Esophagus muscularis mucosa (tissue), 4 donors: ENCODE measurements at places on chromosomes 7 and 10. TPM values are rescaled to one million over a fixed set of nuclear protein-coding genes. Genes with fewer than 3 reads are reported as not detected.

DNA sequence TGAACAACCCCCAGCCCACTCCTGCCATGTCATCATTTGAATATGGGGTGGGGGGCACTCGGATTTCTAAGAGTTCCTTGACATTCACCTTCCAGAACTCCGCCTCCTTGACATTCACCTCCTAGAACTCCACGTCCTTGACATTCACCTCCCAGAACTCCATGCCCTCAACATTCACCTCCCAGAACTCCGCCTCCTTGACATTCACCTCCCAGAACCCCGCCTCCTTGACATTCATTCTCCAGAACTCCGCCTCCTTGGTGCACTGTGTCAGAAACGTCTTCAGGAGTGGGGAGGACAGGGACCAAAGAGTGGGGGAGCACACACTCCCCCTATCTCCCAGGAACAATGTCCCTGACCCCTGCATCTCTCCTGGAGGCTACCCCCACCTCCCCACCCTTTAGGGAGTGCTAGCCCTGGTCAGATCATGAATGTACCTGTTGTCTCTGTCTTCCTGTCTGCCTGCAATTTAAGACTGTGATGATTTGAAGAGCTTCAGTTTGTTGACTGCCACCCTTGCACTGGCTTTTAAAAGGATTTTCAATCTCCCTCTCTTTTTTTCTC lies 110.1 kb downstream of the NPTX2 start:
- DNase-seq = no peak

DNA sequence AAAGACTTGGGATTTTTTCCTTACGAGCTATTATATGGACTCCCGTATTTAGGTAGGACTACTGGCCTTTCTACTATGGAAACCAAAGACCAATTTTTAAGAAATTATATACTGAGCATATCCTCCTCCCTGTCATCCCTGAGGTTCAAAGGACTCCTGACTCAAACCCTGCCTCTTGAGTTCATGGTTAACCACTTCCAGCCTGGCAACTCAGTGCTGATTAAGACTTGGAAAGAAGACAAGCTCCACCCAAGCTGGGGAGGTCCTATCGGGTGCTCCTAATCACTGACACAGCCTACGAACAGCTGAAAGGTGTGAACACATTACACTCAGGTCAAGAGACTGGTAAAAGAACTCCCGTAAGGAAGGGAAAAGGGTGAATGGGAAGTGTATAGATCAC lies 66.8 kb downstream of the LYZL2 start:
- no peak for DNase-seq

GRCh38 chr7:122256046-122256445 lies 48.5 kb downstream of the FEZF1 start:
- DNase-seq = no peak

DNA sequence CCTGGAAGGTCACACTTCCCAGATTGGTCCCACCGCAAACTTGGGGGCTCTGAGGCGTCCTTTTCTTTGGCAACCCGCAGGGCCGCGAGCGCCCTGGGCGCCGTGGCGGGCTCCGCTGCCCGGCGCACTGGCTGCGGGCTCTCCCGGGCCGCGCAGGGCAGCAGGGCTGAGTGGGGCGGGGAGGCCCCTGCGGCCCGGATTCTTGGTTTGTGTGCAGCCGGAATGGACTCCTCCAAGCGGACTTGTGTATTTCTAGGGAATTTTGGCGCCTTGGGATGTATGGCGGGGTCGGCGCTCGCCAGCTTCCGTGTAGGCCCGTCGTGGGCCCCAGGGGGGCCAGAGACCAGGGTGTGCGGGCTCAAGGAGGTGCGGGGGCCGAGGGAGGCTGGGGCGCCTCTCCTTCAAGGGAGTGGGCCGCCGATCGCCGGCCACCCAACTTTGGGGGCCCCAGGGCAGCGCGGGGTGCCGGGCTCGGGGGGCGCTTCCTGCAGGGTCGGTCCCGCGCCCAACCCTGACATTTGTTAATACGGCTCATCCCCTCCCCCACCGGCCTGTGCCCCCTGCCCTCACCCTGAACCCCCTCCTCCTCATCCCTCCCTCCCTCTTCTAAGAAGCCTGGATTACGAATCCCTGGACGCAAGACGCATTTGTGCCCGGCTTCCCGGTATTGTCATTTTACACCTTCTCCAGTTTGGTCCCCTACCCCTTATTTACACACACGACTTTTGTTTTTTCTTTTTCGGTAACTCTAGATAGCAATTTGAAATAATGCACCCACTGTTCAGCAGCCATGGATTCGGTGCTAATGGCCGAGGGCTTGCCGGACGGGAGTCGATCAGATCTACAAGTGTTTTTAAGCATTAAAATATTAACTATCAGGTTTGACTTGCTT lies 2.5 kb downstream of the TCF7L2 start:
- DNase-seq = no peak

GRCh38 chr10:76026905-76027304 lies 595.5 kb downstream of the LRMDA start:
- no peak for DNase-seq

GRCh38 chr7:36620166-36620708 lies 104.1 kb downstream of the AOAH start:
- no peak for DNase-seq

DNA sequence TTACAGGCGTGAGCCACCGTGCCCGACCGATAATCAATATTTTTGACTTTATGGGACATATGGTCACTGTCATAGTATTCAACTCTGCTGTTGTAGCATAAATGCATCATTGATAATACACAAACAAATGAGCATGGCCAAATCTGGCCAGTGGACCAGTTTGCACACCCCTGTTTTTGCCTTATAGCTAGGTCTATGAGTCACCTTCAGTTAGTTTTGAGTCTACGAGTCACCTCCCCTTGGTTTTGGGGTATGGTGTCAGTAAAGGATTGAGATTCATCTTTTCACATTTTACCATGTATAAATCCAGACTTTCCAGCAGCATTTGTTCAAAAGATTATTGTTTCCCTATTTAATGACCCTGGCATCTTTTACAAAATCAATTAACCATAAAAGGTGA lies 362.5 kb upstream of the NRP1 start:
- DNase-seq = no peak

GRCh38 chr7:6234384-6234783 lies 38.0 kb downstream of the CYTH3 start:
- DNase-seq = no peak

- DNase-seq = no peak
These were observed 1.6 kb downstream of the ATOH7 start for GRCh38 chr10:68230268-68230667.

DNA sequence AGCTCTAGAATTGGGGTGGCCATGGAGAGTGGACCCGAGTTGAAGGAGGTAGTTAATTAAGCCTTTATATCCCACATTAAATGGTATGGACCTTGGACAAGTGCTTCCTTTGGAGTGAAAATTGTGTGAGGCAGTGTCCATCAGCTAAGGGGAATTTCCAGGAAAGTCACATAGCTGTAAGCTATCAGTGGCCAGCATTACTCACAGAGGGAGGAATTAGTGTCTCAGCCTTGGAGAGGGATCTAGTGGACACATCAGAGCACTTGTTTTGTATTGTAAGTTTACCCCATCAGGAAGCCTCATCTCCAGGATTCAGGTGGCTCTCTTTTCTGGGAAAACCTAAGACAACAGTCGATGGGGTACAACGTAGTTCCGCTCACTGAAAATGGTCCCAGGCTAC lies 416.7 kb downstream of the TFEC start:
- no peak for DNase-seq

DNA sequence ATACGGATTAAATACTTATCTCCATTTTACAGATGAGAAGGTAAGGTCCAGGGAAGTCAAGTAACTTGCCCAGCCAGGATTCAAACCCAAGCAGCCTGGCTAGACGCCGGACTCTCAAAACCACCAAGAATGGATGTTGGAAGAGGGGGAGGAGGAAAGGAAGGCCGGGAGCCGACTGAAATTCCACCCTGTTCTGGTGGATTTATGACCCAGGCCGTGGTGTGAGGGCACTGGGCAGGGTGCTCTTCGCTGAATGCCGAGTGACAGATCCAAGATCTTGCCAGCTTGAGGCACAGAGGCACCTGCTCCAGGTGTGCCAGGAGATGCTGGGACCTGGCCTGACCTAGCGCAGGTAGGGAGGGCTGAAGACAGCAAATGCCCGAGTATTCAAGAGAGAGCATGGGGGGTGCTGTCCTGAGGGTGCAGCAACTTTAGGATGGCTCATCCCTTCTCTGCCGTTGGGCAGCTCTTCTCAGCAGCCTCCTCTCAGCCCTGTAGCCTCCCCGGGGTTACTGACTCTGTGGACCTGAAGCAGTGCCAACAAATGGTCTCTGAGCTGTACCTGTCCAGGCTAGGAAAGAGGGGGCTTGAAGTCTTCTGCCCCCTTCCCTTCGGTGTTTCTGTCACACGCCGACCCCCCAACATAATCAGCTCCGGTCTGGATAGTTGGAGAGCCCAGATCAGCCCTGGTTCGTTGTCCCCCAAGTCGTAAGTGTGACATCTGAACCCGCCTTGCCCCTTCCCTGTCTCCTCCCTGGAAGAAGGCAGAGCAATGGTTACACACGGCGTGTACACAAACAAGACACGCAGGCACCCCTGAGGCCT lies 713 bp downstream of the LOXL4 start:
- no peak for DNase-seq

- no peak for DNase-seq
These were observed 85.1 kb downstream of the MGMT start for GRCh38 chr10:129552119-129552518.

- DNase-seq = peak; percentile 19
These were observed 239.9 kb upstream of the KCND2 start for GRCh38 chr7:120033114-120033513.

DNA sequence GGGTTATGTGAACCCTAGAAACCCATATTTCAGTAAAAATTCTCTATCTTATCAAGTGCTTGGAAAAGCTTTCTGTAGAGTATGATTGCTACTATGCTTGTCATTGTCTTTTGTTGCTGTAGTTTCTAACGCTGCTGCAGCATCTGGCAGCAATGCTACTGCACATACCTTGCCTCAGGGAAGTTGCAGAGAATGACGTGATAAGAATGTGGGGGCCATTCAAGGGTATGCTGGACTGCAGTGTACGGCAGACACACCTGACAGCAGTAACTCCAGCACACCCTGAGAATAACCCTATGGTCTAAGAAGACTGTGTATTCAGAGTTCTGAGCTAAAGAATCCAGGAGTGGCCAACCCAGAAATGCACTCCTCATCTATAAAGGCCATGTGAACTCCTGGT lies 20.5 kb downstream of the TRIM4 start:
- no peak for DNase-seq

- no peak for DNase-seq
These were observed 247.3 kb upstream of the PITRM1 start for GRCh38 chr10:3419719-3420495.

DNA sequence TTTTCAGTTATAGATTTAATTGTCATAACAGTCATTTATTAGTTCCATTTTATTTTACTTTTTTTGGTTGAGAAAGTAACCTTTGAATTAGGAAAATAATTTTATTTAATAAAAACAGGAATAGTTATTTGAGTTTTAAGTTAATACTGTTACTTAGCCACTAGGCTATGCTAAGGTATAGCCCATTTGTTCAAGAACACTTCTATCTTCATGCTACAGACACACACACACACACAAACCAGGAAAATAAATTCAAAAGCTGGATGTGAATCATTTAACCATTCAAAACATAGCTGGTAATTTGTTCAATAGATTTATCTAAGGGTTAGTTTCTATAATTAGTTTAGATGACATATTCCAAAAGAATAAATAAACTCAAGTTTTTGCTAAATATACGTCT lies 148.4 kb downstream of the RNF133 start:
- DNase-seq = no peak

- no peak for DNase-seq
These were observed 9.7 kb downstream of the EIF4H start for GRCh38 chr7:74183653-74184450.

DNA sequence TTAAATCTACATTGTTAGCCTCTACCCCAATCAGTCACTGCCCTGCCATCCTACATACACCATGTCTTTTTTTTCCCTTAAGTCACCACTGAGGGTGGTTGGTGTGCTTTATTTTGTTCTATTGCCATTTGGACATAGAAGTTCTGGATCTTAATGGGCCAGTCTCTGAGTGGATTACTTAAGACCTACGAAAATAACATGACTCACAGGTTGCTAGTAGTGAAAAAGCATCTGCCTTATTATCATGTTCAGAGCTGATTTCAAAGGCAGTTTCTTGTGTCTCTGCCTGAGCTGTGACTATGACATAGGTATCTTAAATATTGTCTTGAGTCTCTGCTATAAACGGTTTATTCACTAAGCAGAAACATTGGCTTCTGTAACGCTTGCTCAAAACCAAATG lies 410.8 kb downstream of the MDFIC start:
- no peak for DNase-seq

DNA sequence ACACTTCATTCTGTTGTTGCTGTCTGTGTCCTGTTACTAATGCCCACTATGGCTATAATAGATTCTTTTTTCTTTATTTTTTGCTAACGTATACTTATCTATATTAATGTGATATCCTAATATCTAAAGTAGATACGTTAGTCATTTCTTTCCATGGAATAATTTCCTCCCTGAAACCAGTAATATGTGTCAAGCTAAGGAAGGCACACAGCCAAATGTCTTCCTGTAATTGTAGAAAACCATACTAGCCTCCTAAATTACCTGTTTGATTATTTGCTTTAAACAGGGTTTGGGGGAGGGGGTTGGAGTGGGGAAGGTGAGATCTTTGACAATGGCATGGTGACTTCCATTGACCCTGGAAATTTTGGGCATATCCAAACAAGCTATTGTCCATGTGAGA lies 56.4 kb downstream of the THNSL1 start:
- DNase-seq = no peak

- DNase-seq = no peak
These were observed 404.3 kb upstream of the NPVF start for GRCh38 chr7:25632616-25633015.

GRCh38 chr10:43623351-43623750 lies 17.1 kb downstream of the ZNF485 start:
- no peak for DNase-seq

DNA sequence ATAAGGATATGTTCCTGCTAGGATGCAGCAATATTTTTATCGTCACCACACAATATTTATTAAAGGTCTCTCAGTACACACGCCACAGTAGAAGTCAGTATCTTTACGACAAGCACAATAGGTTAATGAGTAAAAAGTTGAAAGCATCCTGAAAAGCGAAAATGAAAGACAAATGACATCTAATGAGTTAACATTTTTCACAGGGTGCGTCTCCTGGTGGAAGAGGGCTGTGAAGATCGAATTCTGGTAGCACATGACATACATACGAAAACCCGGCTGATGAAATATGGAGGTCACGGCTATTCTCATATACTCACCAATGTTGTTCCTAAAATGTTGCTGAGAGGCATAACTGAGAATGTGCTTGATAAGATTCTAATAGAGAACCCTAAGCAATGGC lies 10.8 kb downstream of the C1QL3 start:
- no peak for DNase-seq

- DNase-seq = peak; percentile 97
These were observed at the start of gene NSUN5 for GRCh38 chr7:73308665-73309214. TSS of gene NSUN5 (minus strand) at chr7:73308826. CDS start at chr7:73308790, 36 bp downstream.

GRCh38 chr7:157932498-157933218 lies 595.9 kb downstream of the DNAJB6 start:
- DNase-seq = no peak

MSS51 gene
- total RNA-seq = 2.7 TPM

CAMK1D gene
- 15.4 TPM for total RNA-seq

ADAM22 gene
- 2.1 TPM for total RNA-seq

GPRIN2 gene
- 1.3 TPM for total RNA-seq

SLC26A3 gene
- total RNA-seq = 8.7 TPM

DNAH11 gene
- total RNA-seq = 14.2 TPM

MYL10 gene
- not detected for total RNA-seq

KLF14 gene
- not detected for total RNA-seq
